Neural progenitor cell (in vitro differentiated cells): ENCODE measurements at places on chromosomes 3 and 15. TPM values are rescaled to one million over a fixed set of nuclear protein-coding genes. Genes with fewer than 3 reads are reported as not detected.

GRCh38 chr15:92005154-92005553 lies 151.6 kb downstream of the SLCO3A1 start:
- H3K4me1 ChIP-seq = peaks cover 19% of the 10 kb centered on the region
- H3K27ac ChIP-seq = no peak overlapping the region
- no peak for DNase-seq
- H3K36me3 ChIP-seq = no peaks in the 10 kb centered on the region
- no peaks in the 10 kb centered on the region for H3K27me3 ChIP-seq

- DNase-seq = no peak
- H3K27me3 ChIP-seq = no peaks in the 10 kb centered on the region
- H3K27ac ChIP-seq = no peak overlapping the region
- H3K4me1 ChIP-seq = peaks cover 19% of the 10 kb centered on the region
Observed at GRCh38 chr3:119400466-119400865, 62.9 kb downstream of the TMEM39A start.

Gene SNX22
- 4.0 and 6.4 TPM in 2 replicates for total RNA-seq

Gene VIPR1
- total RNA-seq = 1.4 and 2.9 TPM in 2 replicates

Gene KBTBD12
- 0.15 TPM in 1 of 2 replicates, not detected in the other for total RNA-seq
